CD4-positive, alpha-beta memory T cell (primary cell): ENCODE measurements at places on chromosomes 5 and 9.
A peak's percentile ranks its signal among the peaks of the same experiment; 100 is the strongest.

GRCh38 chr9:109604131-109604530, 106.0 kb upstream of the PTPN3 start:
- no peak for DNase-seq

- no peak for DNase-seq
Measured at GRCh38 chr9:78009186-78009585, 22.4 kb downstream of the GNAQ start.

DNA sequence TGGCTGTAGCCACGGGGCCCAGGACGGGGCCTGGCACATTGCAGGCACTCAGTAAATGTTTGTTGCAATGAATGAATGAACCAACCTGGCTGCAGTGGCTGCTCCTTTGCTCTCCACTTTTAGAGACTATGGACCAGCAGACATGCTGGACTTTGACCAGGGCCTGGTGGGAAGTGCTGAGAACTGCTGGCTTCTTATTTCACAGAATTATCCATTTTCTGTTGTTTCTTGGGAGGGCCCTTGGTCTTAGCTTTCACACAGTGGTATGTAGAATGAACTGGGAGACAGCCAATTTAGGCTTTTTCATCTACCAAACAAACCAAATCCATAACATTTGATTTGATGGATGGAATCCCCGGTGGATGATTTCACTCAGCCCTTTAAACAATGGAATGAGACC, 78.0 kb upstream of the LHFPL2 start:
- DNase-seq, result no peak

DNA sequence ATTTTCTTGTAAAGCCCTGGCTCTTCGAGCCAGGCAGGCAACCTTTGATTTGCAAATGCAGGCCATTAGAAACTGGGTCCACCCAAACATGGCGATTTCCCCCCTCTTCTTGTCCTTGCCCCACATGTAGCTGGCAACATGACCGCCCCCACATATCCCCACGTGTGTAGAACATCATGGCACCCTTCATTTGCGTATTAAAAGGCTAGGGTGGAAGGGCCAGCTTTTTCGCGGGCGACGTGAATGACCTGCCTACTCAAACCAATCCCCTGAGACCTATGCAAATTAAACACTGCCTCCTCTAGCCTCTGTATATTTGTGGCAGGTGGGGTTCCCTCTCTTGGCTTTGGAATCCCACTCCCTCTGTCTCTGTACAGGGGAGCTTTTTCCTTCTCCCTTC, 107.0 kb upstream of the CLINT1 start:
- no peak for DNase-seq

- DNase-seq, result no peak
Measured at GRCh38 chr9:134892221-134892620, 11.6 kb downstream of the FCN2 start.

GRCh38 chr5:157799578-157799977, 56.1 kb downstream of the LSM11 start:
- no peak for DNase-seq

DNA sequence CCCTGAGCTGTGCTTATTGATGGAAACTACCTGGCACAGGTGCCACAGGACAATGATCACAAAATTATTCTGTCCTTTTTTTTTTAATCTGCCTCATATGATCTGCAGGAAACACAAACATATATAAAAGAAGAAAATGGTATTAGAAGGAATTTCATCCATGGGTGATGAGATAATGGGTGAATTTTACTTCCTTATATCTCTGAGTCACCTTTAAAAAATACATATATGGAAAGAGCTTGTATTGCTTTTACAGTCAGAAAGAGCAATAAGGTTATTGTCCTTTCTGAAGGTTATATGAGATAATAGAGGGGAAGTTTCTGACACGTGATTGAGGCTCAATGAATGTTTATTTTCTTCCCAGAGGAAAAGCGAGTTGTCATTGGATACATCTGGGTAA, 31.6 kb downstream of the NEURL1B start:
- no peak for DNase-seq

- no peak for DNase-seq
Measured at GRCh38 chr9:115636596-115636995, 517.0 kb upstream of the PAPPA start.

- DNase-seq, result peak; percentile 18
Measured at GRCh38 chr5:65742565-65743231, 20.7 kb downstream of the NLN start.

DNA sequence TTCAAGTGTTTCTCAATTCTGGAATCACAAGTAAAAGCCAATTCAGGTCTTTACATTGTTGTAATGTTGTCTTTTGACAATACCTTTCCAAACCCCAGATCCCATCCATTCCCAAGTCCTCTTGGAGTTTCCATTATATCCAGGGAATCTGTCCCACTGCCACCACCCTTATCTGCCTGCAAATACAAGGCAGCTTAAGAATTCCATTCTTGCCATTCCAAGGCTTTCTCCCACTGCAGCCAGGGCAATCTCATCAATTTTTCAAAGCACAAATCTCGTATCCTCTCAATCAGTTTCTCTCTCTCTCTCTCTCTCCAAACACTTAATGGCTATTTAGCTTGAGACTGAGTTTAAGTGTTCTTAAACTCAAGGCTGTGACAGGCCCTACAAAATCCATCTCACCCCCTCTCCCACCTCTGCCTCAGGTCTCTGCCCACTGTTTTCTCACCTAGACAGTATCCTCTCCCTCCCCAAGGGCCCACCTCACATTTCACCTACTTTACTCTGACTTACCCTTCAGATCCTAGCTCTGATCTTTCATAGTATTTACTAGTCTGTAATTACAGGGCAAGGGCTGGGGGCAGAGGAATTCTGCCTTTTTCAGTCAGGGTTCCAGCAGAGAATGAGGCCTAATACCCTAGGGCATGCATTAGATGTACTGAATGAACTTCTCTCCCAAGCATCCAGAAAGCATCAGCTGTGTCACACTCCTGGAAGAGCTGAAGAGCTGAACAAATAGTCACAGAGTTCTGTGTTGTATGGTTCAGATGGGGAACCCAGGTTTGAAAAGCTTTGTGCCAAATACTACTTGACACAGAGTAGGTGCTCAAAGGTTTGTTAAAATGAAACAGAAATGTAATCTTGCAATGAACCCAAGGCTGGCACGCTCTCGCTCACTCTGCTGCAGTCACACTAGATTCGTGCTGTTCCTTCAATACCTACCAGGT, 46.0 kb downstream of the RAPGEF1 start:
- DNase-seq, result no peak

DNA sequence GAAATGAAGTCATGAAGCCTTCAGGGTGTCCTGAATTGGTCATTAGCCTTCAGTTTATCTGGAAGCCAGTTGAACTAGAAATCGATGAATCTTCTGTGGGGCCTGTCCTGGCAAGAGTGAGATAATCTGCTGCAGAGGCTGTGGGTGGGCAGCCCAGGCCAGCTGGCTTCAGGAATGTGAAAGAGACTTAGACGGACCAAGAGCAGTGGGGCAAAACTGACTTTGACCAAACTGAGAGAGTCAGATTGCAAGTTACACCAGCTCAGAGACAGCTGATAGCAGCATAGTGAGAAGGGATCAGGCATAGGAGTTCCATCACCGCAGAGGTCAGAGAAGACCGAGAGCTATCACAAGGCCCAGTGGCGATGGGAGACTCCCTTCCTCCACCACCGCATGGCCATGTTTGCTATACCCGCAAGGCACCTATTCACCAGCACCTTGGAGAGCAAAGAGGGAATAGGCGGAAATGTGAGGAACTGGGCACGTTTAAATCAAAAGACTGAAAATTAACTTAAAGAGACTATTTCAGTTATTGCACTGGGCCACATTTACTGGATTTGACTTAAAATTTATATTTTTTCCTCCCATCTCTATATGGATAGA, 50.0 kb upstream of the GLIS3 start:
- no peak for DNase-seq

- no peak for DNase-seq
Measured at GRCh38 chr9:91953718-91954117, 3.7 kb upstream of the ROR2 start.

DNA sequence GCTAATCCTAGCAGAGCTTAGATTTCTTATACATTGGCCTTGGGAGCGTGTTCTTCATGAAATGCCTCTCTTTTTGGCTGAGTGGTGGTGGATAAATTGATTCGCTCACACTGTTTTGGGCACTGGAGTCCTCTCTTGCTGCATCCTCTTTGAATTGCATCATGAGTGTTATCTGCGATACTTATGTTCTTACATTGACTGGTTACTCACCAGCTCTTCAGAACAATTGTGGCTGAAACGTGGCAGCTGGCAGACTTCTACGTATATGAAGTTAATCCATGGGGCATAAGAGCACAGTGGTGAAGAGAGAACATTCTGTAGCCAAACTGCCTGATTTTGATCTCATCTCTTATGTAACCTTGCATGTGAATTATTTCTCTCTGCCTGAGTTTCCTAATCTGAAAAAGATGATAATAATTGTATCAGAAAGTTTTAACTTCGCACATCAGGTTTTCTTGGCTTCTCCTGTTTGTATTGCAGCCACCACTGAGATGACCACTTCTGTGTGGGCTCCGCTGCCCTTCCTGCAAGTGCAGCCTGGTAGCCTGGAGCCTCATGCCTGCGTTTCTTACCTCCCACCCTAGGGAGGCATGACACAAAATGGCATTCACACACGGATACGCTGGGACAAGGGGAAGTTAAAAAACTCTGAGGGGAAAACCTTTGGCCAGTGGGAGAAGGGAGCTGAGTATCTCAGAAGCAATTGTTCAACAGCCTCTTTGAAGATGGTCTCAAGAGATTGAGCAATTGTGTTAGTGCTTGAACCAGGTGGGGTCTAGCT, 295.2 kb downstream of the ARHGAP26 start:
- no peak for DNase-seq

- no peak for DNase-seq
Measured at GRCh38 chr5:151413800-151414199, 33.6 kb upstream of the SLC36A1 start.

- DNase-seq, result no peak
Measured at GRCh38 chr5:73793911-73794310, 167.9 kb downstream of the ARHGEF28 start.

- no peak for DNase-seq
Measured at GRCh38 chr9:94813379-94813778, 86.9 kb downstream of the AOPEP start.

DNA sequence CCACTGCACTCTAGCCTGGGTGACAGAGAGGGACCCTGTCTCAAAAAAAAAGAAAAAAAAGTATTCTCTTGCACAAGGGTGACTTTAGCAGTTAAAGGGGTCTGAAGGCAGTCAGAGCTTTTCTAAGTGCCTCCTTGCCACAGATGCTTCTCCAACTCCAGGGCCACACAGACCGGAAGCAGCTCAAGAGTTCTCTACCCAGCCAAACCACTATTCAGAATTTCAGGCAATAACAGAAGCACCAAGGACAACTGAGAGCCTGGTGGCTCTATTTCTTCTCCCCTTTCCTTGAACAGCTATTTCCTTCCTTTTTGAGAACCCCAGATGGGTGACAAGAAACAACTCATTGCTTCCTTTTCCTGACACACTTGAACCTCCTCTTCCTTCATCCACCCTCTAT, 2.2 kb downstream of the FAM219A start:
- no peak for DNase-seq

DNA sequence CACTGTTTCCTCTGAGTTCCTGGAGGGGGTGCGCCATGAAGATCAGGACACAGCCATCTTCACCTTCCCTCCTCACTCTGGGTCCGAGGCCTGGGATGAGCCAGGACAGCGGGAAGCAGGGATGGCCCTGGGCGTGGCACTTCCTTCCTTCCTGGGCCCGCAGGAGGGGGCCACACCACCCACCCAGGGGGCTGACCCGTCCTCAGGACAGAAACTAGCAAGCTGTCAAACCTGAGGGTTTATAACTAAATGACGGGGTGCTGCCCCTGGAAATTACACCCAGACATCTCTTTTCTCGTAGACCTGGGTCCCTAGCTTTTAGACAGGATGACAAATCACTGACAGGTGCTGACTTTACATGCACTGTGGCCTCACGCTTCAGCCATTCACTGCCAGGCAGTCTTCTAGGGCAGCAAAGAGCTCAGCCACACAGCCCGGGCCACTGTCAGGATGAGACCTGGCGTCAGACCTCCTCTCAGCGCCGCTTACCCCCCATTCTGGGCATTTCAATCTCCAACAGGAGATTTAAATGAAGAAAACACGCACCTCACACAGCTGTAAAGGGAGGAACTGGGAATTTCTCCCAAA, 8.1 kb downstream of the FCN2 start:
- no peak for DNase-seq

DNA sequence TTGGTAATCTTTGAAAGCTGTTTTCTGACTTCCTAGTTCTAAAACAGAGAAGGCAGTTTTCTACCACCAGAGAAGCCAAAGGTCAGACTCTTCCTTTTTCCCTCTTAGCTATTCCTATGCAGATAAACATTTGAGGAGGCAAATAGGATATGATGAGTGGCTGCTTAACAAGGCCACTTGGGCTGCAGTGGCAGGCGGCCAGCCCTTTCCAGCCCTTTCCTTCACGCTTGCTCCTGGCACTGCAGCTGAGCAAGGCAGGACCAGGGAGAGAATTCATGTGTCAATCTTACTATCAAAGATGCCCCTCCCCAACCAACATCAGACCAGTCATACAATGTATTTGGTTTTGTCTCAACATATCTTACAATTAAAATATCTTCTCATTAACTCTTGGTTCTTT, 36.8 kb upstream of the RNF38 start:
- no peak for DNase-seq

DNA sequence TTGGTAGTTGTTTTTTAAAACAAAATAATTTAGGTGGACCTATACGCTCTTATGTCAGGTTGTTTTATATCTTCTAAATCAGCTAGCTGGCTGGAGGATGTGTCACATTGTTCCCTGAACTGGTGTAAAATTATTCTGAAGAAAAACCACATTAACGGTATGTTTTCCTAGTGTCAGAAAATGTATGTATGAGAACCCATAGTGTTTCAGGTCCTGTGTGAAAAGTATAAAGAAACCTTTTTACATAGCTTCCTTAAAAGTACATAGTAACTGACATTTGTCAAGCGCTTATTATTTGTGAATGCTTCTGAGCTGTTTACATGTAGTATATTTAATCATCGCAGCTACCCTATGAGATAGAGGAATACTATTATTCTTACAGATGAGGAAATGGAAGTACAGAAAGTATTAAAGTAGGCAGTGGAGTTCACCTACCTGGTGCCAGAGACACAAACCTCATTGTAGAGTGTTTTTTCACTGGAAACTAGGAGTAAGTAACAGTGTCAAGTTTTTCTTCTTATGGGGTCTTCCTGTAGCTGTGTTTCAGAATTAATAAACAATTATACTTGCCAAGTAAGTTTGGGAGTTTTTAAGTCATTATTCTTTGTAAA, 10.4 kb upstream of the FAM120AOS start:
- DNase-seq, result no peak

DNA sequence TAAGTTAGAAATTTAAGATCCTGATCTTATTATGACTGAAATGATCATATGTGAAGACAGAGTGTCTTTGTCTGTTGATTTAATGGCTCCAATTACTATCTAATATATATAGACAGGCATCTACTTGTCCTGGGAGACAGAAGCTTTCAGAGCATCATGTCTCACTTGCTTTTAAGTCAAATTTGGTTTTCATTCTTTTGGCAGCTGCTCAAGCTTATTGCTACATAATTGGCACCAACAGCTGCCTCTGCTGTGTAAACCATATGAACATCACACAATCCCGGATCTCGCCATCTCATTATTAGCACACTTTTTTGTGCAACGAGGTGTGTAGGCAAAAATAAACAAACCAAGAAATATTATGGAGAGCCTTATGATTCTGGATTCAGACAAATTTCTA, 1717.9 kb downstream of the EFNA5 start:
- no peak for DNase-seq

GRCh38 chr5:14264605-14265316, 121.6 kb downstream of the TRIO start:
- DNase-seq, result peak; percentile 54

- no peak for DNase-seq
Measured at GRCh38 chr9:29830821-29831220, 2257.5 kb upstream of the C9orf72 start.

- DNase-seq, result peak; percentile 66
Measured at GRCh38 chr5:176596689-176597416, 13.1 kb downstream of the GPRIN1 start.
